ENCODE measurements at places on chromosomes 7 and 10. TPM values are rescaled to one million over a fixed set of nuclear protein-coding genes. Genes with fewer than 3 reads are reported as not detected.

HABP2 gene
- 0.09 TPM for total RNA-seq

CXCL12 gene
- total RNA-seq = 64.3 TPM

ZNF488 gene
- 8.7 TPM for total RNA-seq

SFTPD gene
- 1.1 TPM for total RNA-seq

AGAP9 gene
- 14.2 TPM for total RNA-seq

SLC13A4 gene
- total RNA-seq = 1.6 TPM

ELFN1 gene
- 4.4 TPM for total RNA-seq

OLAH gene
- total RNA-seq = not detected

CFAP70 gene
- 0.31 TPM for total RNA-seq

SPRN gene
- total RNA-seq = 0.27 TPM

CYP2C8 gene
- 0.46 TPM for total RNA-seq

UROS gene
- total RNA-seq = 48.7 TPM

DBNL gene
- 36.8 TPM for total RNA-seq

MYOF gene
- 1.4 TPM for total RNA-seq

RNF133 gene
- total RNA-seq = 0.11 TPM

ZP3 gene
- 3.3 TPM for total RNA-seq

ASIC3 gene
- 5.5 TPM for total RNA-seq

MSMB gene
- not detected for total RNA-seq

CPA2 gene
- 0.90 TPM for total RNA-seq

BLNK gene
- total RNA-seq = not detected

PRF1 gene
- 0.11 TPM for total RNA-seq

NXPH1 gene
- total RNA-seq = 0.27 TPM

DPP6 gene
- 0.07 TPM for total RNA-seq

CLEC2L gene
- 0.69 TPM for total RNA-seq

LRMDA gene
- 0.48 TPM for total RNA-seq

SAMD8 gene
- total RNA-seq = 20.9 TPM

SAMD9L gene
- total RNA-seq = 0.15 TPM

ATE1 gene
- 20.5 TPM for total RNA-seq

SMKR1 gene
- total RNA-seq = 0.50 TPM

UCN3 gene
- total RNA-seq = not detected

ACSM6 gene
- total RNA-seq = 0.14 TPM

GHRHR gene
- total RNA-seq = 4.0 TPM

SRGN gene
- 1.3 TPM for total RNA-seq

TEX36 gene
- not detected for total RNA-seq

TAS2R4 gene
- total RNA-seq = 1.1 TPM

NAPEPLD gene
- 7.5 TPM for total RNA-seq

PDE1C gene
- total RNA-seq = 0.55 TPM

CAMK1D gene
- total RNA-seq = 8.0 TPM

OR2A5 gene
- not detected for total RNA-seq

CYP3A5 gene
- 0.39 TPM for total RNA-seq

TMEM130 gene
- total RNA-seq = 1.9 TPM

UPK3BL1 gene
- total RNA-seq = 23.2 TPM

Measured in WTC11 (cell line).